ENCODE measurements at places on chromosomes 4 and X. TPM values are rescaled to one million over a fixed set of nuclear protein-coding genes. Genes with fewer than 3 reads are reported as not detected.
A peak's percentile ranks its signal among the peaks of the same experiment; 100 is the strongest.

DNA sequence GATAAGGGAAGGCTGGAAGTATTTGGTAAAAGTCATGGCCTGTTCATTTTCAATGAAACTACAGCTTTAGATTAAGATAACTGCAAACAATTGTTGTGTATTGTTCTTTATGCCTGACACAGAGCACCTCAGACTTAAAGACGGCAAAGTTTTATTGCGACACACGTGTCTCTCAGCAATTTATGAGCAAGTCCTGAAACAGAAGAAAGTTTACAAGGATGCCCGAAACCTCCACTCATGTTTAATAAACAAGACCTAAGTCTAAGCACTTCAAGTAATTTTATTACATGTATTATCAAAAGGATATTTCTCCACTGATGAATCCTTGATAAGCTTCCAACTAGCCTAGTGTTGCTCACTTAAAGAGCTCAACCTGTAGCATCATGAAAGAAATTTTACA, 51.0 kb downstream of the DHX15 start:
- DNase-seq = no peak

DNA sequence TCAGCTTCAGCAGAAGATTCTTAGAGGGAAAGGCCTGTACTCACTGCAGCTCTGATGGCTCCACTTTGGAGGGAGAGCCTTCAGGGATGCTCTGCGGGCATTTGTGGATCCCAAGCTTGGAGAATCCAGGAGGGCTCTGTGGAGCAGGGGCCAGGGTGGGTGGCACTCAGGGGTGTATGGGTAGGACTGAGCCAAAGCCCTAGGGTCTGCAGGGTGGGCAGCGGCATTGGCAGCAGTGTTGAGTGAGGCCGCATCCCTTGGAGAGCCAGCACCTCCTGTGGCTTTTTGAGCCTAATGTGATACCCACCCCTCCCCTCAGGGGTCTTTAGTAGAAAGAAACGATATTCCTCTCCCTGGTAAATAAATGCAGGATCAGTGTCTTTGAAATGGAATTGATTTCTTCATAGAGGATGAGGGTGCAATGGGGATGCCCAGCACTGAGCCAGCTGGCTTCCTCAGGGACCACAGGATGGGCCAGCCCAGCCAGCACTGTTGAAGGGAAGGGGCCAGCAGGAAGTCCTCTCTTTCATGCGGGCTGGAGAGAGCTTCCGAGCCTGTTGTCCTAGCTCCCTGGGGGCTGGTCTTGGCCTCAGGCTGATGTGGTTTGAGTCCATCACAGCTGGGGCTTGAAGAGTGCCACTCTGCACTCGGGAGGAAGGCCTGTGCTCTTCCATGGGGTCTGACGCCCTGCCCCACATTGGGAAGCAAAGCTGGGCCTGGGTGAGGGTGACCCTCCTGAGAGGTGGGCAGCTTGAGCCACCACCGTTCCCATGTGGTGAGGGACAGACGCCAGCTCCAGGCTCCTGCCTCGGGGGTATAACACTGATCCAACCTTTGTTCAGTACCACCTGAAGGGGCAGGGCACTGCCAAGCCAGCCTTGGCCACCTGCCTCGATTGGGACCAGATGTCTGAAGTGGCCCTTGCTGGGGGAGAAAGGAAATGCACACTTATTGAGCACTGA, 49.5 kb downstream of the PSAPL1 start:
- DNase-seq = no peak

GRCh38 chrX:153184787-153185186, 5.7 kb downstream of the MAGEA1 start:
- no peak for DNase-seq

DNA sequence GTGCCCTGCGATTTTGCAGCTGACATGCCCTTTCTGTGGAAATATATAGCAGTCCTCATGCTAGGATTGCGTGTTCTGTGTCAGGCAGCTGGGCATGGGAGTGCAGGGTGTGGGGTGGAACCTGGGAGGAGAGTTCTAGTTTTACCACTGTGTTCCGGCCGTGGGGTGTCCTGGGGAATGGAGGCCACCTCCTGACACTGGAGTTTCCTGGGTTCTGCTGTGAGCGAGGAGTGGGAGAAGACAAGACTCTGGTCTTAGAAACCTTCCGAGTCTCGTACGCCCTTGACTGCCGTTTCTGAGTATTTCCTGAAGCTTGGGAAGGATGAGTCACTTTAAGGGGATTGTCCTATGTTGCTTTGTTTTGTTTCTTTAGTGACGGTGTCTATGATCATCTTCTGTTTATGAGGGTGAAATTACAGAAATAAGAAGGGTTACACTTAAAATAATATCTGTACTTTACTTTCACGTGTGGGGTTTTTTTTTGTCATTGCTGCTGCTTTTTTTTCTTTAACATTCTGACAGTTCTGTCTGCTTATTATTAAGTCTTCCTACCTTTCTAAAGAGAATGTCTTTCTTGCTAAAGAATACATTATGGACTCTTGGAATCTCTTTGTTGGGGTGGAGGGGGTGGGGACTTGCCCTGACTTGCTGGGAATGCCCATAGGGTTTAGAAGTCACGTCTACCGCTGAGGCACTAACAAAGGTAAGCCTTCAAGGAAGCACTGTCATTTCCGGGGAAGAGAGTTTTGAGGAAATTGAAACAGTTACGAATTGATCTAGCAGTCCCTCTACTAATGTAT, 19.1 kb downstream of the CD99 start:
- DNase-seq = peak; percentile 90

GRCh38 chr4:127179256-127180087, 453.3 kb upstream of the INTU start:
- DNase-seq = no peak

- peak; percentile 96 for DNase-seq
Measured at GRCh38 chr4:156977435-156978160, 6.0 kb upstream of the PDGFC start.

DNA sequence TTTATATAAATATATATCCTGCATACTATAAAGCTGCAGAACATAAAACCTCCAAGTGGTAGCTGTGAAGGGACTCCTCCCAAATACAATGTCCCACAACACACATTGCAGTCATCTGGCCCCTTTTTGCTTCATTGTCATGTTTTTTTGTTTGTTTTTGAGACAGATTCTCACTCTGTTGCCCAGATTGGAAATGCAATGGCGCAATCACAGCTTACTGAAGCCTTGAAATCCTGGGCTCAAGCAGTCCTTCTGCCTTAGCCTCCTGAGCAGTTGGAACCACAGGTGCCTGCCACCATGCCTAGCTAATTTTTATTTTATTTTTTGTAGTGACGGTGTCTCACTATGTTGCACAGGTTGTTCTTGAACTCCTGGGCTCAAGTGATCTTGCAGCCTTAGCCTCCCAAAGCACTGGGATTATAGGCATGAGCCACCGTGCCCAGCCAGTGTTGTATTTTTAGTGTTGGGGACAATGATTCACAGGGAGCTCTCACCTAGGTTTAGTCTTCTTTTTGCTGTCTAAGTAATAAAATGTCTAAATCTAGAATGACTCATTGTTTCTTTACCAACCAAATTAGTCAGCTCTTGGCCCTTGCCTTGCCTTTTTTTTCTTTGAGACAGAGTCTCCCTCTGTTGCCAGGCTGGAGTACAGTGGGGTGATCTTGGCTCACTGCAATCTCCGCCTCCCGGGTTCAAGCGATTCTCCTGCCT, 24.0 kb upstream of the XIAP start:
- DNase-seq = peak; percentile 88

DNA sequence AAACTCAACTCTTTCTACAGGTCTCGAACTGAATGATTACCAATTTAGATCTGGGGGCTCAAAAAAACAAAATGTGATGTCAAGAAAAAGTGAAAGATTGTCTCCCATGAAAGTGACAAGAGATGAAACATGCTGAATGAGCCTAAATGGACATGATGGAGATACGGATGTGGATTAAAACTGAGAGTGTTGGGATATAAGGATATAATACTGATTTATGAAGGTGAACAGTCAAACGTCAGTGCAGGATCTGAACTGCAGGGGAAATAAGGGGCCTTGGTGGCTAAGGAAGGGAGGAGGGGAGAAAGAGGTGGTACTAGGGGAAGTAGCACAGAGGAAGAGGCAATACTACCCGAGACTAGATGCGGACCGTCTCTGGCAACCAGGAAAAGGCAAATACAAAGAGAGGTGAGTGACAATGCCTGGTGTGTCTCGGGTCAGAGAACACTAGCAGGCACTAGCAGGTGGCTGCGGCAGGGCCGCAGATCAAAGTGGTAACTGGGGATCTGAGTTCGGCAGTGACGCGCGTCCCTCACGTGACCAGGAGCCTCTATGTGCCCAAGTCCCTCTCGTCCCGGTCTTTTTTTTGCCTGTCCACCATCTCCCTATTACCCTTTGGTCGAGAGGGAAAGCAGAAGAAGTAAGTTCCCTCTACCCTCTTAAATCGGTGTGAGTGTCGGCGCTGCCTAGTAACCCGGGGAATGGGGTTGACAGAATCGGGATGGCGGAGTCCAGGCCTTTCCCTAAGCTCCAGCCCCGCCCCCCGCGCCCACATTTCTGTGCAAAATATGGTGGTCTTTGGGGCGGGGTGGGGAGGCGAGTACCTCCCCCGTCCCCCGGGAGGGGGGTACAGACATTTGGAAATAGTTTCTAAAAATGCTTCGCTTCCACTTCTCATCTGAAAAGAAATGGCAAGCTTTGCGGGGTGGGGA, at the start of gene TCEAL1:
TSS of gene TCEAL1 (plus strand) at position 590 of the 932 bp plus-strand sequence. CDS start 942 bp downstream, outside the sequence.
- DNase-seq = peak; percentile 51

DNA sequence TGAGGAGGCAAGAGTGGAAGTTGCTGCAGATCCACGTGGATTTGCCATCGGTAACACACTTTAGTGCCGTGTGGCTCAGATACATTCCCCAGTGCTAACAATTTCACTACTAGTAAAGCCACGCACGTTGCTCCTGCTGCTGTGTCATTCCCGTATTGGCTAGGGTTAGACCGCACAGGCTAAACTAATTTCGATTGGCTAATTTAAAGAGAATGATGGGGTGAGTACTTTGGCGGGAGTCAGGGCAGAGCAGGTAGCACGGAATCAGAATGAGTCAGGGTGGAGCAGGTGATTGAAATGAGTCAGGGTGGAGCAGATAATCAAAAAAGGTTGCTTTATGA, 1337.5 kb downstream of the FSTL5 start:
- DNase-seq = no peak

DNA sequence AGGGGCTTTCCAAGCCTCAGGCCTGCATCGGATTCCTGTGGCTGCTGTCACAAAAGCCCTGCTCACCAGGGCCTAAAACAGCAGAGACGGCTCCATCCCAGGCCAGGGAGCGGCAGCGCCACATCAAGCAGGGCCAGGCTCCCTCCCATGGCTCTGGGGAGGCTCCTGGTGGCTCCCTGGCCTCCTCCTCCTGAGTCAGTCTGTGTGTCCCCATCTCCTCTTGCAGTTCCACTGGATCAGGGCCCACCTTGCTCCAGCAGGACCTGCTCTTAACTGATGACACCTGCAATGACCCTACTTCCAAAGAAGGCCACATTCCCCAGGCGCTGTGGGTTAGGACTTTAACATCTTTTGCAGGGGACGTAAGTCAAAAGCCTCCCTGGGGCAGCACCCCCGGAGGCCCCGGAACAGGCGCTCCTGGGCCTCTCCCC, 51.9 kb downstream of the CPZ start:
- no peak for DNase-seq

DNA sequence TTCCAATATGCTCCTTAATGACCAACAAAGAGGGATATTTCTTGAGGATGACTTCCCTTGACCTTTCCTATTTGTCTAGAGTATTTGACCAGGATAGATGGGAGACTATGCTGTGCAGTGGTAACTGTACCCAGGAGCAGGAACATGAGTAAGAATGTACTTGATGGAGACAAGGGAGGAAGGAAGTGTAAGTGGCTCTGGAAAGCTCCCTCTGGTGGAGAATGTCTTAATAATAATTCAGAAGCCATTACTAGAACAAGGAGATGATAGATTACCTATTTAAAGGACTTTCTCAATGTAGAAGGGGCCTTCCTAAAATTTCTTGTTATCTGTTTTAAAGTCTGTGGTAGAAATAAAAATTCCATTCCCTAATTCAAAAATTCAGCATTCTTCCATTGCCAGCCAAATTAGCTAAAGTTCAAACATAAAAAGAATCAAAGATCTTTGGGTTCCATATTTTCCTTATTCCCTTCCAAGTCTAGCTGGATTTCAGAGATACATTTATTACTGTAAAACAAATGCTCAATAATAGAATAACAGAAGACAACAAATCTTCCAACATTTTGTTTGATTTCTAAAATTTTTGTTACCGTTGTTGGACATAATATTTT, 83.8 kb downstream of the GRID2 start:
- DNase-seq = peak; percentile 61

GRCh38 chr4:52076731-52077130, 25.6 kb downstream of the SPATA18 start:
- DNase-seq = no peak

DNA sequence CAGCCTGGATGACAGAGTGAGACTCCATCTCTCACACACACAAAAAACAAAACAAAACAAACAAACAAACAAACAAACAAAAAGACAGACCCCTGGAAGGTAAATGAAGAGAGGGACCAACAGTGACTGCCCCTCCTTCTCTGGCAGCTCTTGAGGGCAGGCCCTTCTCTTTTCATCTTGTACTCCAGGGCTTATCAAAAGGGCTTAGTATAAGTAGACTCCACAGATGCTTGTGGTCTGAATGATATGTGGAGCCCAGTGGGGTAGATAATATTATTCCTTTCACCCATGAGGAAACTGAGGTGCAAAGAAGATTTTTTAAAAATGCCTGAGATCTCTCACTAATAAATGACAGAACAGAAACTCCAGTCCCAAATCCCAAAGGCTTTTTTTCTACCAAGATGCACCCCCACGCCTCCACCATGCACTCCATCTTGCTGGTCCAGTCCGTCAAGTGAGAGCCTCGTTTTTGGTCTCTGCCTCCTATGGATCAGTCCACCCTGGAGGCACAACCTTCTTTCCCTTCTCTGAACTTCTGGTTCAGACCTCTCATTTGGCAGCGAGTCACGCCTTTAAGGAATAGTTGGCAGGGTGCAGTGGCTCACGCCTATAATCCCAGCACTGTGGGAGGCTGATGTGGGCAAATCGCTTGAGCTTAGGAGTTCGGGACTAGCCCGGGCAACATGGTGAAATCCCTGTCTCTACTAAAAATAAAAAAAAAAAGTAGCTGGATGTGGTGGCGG, 17.0 kb upstream of the CHRNA9 start:
- DNase-seq = no peak

- DNase-seq = no peak
Measured at GRCh38 chr4:106695501-106696262, 327.1 kb upstream of the GIMD1 start.

The CTAG2 gene
- 765 TPM for total RNA-seq

The OTC gene
- total RNA-seq = not detected

The ESX1 gene
- total RNA-seq = 0.11 TPM

The AWAT2 gene
- total RNA-seq = 0.23 TPM

The SCOC gene
- total RNA-seq = 39.4 TPM

The RHOXF1 gene
- total RNA-seq = not detected

The AGA gene
- 14.0 TPM for total RNA-seq

The G6PD gene
- total RNA-seq = 63.7 TPM

The EREG gene
- not detected for total RNA-seq

The TMEM175 gene
- 25.7 TPM for total RNA-seq

The CT45A1 gene
- 61.1 TPM for total RNA-seq

The MGARP gene
- total RNA-seq = not detected

The AMTN gene
- 0.45 TPM for total RNA-seq

The SPATA4 gene
- total RNA-seq = not detected

Measured in HT1080 (cell line).